T-helper 1 cell (primary cell): ENCODE measurements at places on chromosomes 1 and 21.

GRCh38 chr21:35925497-35925896 is 134.8 kb downstream of the SETD4 start:
- no peak for DNase-seq

DNA sequence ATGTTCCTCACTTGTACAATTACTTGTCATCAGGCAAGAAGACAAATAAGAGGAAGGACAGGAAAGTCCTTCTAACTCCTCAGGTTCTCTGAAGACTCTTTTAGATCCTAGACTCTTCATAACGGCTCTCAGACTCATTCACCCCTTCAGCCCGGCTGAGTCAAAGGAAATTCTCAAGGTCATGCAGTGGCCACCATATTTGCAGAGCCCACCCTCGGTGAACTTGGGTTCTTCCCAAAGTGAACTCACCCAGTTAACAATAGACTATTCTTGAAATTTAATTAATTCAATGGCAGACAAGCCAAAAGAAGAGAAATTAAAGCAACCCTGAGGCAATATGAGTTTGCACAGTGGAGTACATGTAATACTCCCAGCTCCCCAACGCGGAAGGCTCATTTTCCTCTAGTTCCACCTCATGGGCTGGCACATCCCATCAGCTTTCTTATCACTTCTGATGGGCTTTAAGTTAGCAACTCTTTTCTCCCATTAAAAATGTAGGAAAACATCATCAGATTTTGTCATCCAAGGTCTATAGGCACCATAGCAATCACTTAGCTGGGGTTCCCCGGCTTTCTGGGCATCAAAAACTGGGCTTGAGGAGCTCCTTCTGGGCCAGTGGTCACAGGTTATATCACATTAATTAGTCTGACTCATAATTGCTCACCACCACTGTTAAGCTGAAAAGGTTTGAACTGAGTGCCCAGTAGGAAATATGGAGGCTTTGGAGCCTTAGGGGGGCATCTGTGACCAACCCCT is 27.8 kb upstream of the TIAM1 start:
- no peak for DNase-seq

DNA sequence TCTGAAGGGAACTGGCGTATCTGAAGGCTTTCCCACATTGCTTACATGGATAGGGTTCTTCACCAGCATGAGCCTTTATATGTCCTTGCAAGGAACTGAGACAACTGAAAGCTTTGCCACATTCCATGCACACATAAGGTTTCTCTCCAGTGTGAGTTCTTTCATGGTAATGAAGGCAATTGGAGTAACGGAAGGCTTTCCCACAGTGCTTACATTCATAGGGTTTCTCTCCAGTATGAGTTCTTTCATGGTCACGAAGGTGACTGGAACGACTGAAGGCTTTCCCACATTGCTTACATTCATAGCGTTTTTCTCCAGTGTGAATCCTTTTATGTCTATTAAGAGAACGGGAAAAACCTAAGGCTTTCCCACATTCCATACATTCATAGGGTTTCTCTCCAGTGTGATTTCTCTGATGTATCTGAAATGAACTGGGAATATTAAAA is 15.0 kb downstream of the ZNF124 start:
- no peak for DNase-seq

GRCh38 chr21:14382486-14382834 is 486 bp downstream of the HSPA13 start:
- no peak for DNase-seq

- DNase-seq = peak; percentile 67
These were observed 54.6 kb downstream of the S100B start for GRCh38 chr21:46550116-46550941.

GRCh38 chr1:24557711-24558131 is 1.8 kb downstream of the NCMAP start:
- DNase-seq = no peak

DNA sequence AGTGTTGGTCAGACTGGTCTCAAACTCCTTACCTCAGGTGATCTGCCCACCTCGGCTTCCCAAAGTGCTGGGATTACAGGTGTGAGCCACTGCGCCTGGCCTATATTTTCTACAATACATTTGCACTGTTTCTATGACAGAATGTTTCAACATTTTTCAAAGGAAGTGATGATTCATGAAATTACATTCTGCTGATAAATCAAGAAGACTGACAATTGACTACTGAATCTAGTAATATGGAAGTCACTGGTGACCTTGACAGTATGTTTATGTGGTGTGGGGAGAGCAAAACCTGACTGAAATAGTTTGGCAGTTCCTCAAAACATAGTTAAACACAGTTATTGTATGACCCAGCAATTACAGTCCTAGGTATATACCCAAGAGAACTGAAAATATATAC is 18.1 kb downstream of the LRIF1 start:
- DNase-seq = no peak

DNA sequence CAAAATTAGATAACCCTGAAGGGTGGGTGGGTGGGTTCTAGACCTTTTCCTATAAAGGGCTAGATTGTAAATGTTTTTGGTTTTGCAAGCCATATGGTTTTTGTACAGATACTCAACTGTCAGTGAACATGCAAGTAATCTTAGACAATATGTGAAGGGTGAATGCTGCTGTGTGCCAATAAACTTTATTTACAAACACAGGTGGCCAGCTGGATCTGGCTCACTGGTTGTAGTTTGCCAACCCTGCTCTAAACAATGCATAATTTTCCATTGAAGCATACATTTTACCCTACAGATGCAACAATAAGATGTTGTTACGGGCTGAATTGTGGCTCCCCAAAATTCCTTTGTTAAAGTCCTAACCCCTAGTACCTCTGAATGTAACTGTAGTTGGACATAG is 18.6 kb upstream of the TARBP1 start:
- DNase-seq = no peak

GRCh38 chr1:191953526-191953925 is 204.7 kb upstream of the RGS18 start:
- no peak for DNase-seq

DNA sequence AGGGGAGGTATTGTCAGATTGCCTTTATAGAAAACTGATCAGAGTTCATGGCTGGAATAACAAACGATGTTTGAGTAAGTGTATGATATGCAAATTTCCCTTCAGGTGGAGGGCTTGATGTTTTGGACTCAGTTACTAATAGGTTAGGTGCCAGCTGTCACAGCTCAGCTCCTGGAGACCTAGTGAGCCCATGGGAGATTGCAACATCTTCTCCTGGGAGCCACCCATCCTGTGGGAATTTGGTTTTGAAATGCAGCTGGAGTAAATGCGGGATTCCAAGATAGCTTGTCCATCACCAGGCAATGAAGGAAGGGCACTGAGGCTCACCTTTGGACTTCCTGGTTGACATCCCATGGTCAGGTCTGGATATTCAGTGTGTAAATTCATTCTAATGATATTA is 211.4 kb upstream of the NRIP1 start:
- no peak for DNase-seq

- DNase-seq = no peak
These were observed 88.6 kb upstream of the SPATA6 start for GRCh38 chr1:48560577-48560976.

- DNase-seq = no peak
These were observed 573 bp downstream of the PSMG1 start for GRCh38 chr21:39182484-39183271.

GRCh38 chr1:91948501-91949355 is 473 bp upstream of the BRDT start:
- DNase-seq = peak; percentile 58

DNA sequence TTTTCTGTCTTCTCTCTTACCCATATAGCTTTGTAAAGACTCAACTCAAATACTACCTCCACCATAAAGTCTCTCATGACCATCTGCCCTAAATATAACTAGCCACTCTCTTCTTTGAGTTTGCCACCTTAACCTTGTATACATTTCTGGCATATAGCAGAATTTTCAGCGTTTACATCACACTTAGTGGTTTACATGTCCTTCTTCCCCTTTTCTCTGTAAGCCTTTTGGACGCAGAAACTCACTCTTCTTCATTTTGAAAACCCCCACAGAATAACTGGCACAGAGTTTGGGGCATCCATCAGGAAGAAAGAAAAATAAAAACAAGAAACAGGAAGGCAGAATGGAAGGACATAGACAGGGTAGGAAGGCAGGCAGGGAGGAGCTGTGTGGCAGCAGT is 131.8 kb upstream of the DUSP10 start:
- DNase-seq = no peak

DNA sequence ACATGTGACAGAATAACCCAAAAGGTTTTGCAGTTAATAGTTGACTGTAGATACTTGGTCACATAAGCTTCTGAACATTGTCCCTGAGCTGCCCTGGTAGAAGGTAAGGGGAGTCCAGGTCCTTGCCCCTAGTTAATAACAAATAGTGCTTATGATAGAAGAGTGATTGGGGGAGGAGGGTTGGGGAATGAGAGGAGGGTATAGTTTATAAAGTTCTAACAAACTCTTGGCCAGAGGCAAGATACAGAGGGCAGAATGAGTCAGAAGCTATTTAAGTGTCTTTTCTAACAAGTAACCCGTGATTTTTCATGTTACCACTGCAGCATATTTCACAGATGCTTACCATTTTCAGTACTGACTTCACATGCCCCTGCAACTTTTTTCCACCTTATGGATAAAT is 26.7 kb upstream of the MYOCOS start:
- no peak for DNase-seq

GRCh38 chr1:214027498-214027897 is 39.7 kb downstream of the PROX1 start:
- no peak for DNase-seq

DNA sequence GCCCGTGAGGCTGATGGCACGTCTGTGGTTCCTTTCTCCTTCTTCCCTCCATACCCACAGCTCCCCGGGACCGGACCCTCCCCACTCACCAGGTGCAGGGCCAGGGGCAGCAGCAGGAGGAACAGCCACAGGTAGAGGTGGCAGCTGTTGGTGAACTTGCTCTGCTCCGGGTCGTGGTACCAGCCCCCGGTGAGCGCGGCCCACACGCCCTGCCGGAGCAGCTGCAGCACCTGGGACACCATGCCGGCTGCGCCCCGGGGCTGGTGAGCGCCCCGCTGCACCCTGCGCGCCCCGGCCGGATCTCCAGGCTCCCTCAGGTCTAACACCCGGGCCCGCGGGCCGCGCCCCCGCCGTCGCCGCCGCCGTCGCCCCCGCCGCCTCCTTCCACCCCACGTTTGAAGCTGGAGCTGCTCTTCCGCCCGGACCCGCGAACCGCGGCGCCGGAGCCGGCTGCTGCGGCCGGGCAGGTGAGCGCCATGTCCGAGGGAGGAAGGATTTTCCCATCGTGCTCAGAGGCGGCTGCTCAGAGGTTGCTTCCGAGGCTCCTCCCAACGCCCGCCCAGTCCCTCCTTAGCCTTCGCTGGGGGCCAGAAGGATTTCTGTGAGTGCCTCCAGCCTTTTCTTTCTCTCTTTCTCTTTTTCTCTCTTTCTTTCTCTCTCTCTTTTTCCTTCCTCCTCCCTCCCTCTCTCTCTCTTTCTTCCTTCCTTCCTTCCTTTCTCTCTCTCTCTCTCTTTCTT is at the start of gene PCNX2:
TSS of gene PCNX2 (minus strand) at position 489 of the 738 bp plus-strand sequence. CDS start at position 242, 247 bp downstream.
- peak; percentile 65 for DNase-seq

DNA sequence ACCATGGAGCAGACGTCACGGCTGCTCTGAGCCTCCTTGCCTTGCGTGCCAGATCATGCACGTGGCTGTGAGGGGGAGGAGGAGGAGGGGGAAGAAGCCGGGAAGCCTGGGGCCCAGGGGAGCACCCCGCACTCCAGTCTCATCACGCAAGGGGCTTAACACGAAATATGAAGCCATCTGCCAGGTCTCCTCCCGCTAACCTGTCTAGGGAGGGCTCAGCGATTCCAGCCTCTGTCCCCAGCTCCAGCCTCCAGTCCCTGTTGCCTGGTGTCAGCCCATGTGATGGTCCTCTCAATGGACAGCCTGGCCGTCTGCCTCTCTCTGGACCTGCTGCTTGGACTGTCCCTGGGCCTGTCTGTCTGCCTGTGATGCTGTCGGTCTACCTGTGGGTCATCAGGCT is 22.5 kb upstream of the C1QA start:
- DNase-seq = no peak

DNA sequence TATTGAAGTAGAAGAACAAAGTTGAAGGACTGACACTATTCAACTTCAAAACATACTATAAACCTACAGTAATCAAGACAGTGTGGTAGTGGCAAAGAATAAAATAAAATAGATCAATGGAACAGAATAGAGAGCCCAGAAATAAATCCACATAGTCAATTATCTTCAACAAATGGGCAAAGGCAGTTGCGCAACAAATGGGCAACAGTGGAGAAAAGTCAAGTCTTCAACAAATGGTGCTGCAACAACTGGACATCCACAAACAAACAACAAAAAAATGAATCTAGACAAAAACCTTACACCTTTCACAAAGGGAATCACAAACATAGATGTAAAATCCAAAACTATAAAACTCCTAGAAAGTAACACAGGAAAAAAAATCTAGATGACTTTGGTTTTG is 38.4 kb downstream of the MIXL1 start:
- DNase-seq = no peak

- peak; percentile 49 for DNase-seq
These were observed 183.9 kb upstream of the SGIP1 start for GRCh38 chr1:66350001-66350547.

GRCh38 chr21:44403106-44404020 is 49.9 kb downstream of the TRPM2 start:
- DNase-seq = no peak

DNA sequence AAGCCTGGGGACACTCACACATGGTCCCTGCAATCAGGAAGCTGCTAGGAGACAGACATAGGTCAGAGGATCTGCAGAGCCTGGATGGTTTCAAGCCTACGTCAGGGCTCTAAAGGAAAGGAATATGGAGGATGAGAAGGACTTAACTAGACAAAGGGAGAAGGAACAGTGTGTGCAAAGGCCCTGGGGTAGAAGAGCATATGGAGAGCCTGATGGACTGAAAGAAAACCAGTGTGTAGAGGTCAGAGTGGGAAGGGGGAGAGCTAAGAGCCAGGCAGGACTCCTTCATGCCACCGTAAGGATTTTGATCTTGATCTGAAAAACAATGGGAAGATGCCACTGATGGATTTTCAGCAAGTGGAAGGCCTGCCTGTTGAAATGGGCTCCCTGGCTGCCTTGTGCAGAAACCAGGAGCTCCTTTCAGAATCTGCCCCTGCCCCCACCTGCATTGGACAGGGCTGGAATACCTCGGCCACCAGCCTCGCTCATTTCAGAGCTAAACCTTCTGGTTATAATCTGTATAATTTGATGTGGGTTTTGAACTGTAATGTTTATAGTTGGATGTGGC is 8.6 kb downstream of the FHAD1 start:
- DNase-seq = no peak

DNA sequence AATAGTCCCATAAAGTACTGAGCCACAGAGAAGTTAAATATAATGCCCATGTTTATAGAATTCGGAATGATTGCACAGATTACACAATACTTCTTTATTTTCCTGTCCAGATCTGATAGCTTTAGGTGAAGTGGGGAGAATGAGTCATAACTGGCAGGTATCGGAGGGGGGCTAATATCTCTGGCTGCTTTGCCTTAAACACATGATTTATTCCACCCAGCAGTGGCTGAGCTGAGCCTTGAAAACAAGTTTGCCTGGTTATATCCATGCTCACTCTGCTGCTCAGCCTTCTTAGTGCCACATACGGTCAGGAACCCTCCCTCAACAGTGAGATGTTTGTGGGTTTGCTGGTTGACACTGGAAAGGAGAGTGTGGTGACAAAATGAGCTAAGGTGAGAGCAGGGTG is 119.7 kb upstream of the ZNF648 start:
- DNase-seq = no peak

GRCh38 chr1:226820941-226821718 is 49.3 kb upstream of the PSEN2 start:
- DNase-seq = no peak

- no peak for DNase-seq
These were observed 598.4 kb downstream of the ADGRL2 start for GRCh38 chr1:82399093-82399492.
